ENCODE measurements at places on chromosomes 11 and 22.

GRCh38 chr22:19965771-19966709 is 24.4 kb upstream of the TXNRD2 start:
- DNase-seq, result no peak

GRCh38 chr22:36149441-36149840 is 11.1 kb downstream of the APOL3 start:
- no peak for DNase-seq

DNA sequence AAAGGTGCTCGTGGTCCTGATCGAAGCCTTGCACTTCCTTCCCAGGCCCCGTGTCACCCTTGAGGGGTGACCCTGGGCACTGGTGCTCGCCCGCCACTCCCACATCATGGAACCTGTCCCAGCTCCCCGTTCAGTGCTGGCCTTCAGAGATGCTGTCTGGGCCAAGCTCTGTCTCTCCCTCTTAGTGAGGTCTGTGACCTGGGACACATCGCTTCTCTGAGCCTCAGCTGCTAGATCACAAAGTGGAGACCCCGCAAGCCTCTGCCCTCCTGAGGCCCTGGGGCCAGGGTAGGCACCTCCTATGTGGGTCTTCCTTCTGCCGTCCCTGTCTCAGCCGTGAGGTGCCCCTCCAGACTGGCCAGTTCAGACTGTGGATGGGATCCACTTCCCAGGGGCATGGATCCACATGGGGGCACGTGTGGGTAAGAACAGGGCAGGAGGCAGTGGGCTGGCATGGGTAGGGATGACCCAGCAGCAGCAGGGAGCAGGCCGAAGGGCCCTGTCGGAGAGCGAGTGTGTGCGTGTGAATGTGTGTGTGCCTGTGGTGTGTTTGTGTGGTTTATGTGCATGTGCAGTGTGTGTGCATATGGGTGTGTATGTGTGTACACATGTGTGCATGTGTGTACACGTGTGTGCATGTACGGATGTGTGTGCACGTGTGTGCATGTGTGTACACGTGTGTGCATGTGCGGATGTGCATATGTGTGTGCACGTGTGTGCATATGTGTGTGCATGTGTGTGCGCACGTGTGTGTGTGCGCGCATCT is 1073.7 kb downstream of the BRD1 start:
- DNase-seq, result no peak

DNA sequence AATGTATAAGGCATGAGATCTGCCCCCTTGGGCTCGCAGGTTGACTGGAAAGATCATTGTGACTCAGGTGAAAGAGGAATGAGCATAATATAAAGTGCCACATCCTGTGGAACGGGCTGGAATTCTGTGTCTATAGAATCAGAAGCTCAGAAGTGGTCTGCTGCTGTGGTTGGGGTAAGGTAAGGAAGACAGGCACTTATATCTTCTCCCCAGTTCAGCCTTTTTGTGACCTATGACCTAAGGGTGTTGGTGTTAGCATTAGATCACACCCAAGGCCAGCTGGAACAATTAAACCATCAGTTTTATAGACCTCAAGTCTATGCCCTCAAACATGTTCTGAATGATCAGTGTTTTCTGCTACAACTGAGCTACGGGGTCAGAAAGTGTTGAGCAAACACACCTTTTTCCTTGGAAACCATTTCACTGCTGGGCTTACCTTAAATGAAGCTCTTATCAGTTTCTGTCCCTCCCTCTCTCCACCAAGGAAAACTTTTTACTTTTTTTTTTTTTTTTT is 15.7 kb upstream of the POU2AF3 start:
- DNase-seq, result peak; percentile 48

DNA sequence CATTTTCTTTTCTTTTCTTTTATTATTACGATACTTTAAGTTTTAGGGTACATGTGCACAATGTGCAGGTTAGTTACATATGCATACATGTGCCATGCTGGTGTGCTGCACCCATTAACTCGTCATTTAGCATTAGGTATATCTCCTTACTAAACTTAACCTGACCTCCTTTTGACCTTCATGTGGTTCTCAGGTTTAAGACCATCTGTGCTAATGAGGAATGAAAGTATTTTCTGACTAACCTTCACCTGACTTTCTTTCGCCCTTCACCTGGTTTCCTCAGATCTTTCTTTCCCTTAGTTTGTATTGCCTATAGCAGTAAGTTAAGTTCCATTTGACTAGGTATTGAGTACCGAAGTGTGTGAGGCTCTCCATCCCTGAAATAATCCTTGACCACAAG is 6.5 kb downstream of the EXPH5 start:
- no peak for DNase-seq

GRCh38 chr11:57787920-57788702 is 26.5 kb downstream of the CTNND1 start:
- DNase-seq, result no peak

GRCh38 chr22:31253949-31254348 is 38.3 kb downstream of the PIK3IP1 start:
- DNase-seq, result peak; percentile 76

- DNase-seq, result no peak
Measured at GRCh38 chr22:47691152-47691895, 928.9 kb downstream of the TBC1D22A start.

DNA sequence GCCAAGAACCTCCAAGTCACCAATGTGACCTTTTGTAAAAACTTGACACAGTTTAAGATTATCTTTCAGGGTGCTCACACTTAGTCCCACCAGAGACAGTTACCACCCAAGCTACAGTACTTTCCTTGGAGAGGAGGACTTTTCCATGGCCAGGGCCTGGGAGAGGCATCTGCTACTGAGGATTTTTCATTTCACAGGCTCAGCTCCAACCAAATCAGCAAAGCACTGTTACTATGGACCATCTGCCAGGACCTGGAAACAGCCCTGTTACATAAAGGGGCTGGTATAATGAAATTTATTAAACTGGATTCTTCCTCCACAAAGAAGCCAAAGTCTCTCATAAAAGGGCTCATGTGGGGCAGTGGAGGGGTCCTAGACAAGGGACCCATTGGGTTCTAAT is 38.6 kb downstream of the SERGEF start:
- DNase-seq, result no peak

DNA sequence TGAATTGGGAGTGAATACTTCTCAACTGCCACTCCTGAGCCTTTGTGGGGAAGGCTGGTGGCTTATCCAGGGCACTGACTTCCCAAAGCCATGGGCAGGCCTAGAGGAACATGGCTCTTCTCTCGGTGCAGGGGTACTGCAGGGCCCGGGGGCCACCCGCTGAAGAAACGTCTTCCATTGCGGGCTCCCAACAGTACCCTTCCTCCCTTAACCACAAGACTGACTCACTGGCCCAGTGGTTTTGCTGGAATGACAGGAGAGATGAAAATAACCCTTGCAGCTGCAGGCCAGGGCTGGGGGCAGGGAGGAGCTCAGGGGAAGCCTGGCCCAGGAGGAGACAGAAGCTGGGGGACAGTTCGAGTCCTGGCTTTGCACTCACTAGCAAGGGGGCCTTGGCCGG is 13.5 kb downstream of the TXN2 start:
- no peak for DNase-seq

GRCh38 chr11:20861322-20861721 is 191.9 kb downstream of the NELL1 start:
- DNase-seq, result no peak

DNA sequence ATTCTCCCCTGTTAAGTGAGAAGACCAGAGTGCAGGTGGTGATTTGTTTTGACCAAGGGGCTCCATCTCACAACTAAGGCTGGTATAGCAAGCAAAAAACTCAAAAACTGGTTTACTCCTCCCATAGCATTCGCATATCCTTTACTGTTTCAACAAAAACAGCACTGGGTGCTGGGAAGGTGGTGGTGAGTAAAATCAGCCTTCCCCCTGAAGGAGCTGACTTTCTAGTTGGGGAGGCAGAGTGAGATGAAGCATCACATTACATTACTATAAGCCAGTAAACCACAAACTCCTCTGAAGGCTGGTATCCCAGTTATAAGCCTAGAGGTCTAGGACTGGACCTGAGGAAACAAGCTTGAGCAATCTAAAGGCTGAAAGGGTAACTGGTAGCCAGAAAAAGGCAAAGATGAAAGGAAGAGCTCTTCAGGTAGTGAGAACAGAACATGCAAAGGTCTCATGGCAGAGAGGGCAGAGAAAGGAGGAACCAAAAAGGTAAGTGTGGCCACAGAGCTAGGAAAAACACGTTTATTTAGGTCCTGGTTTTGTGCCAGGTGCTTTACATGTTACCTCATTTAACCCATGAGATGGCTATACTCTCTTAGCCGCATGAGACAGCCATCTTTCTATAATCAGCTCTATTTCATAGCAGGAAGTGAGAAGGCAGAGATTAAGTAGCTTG is 22.3 kb downstream of the TMEM123 start:
- DNase-seq, result no peak
